NCI-H1048 (cell line): ENCODE measurements at places on chromosomes 5 and 9.

GRCh38 chr9:20030221-20030620 is 241.4 kb upstream of the SLC24A2 start:
- no peak for DNase-seq

DNA sequence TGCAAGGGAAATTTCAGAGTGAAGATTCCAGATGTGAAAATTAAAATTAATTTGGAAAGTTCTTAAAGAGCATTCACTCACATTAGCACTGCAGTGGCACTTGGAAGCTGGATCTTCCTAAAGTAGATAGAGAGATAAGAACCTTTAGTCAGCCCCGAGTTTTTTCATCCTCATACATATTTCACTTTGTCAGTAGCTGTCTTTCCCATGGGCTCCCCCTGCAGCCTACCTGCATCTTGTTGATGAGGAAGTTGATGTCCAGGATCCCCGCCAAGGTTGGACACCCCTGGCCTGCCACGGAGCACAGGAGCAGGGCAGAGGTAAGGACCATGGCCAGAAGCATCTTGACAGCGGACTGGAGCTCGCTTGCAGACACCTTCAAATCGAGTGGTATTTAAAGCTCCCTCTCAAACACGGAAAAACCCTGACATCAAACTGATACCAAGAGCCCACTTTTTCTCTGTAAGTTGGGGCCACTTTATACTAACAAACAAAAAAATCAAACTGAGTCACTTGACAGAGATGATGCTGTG is at the start of gene IL9:
IL9 (minus strand) TSS at position 368 of the 533 bp plus-strand sequence; CDS start at position 343, 25 bp downstream.
- DNase-seq, result no peak

- DNase-seq, result no peak
Measured at GRCh38 chr9:84170521-84171141, 169.9 kb downstream of the SLC28A3 start.

DNA sequence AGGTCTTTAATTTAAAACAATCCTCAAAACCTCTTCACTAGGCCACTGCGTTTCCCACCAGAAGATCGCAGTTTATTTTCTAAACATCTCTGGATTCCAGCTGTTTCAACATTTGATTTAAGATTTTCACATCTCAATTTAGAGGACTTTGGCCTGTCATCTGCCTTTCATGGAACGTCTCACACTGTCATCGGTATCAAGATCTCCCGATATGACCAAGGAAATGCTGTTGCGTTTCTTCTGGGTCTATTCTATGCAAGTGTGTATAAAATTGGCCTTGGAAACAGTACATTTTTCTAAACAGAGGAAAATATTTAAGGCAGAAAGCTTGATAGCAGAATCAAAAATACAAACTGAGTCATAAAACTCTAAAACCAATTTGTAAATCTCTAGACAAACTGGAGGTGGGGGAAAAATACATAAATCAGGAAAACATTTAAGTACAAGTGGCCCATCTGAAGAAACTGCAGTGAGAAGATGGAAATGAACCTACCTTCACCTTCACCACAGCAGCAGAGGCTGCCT is 53.6 kb upstream of the SIMC1 start:
- DNase-seq, result no peak

DNA sequence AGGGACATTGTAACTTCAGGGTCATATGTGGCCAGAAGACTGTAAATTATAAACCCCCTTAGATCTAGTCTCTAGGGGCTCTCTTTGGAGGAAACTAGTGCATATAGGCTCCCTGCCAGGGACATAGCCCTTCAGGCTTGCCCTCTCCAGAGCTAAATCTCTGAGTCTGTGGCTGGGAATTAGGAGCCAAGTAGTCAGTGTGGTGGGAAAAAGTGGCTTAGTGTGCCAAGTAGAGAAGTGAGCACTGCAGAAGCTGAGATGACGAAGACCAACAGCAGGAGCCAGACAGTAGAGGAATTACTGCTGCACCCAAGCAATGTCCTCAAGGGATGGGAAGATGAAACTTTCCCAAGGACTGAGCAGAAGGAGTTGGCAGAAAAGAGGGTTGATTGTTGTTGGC is 71.2 kb downstream of the CWC27 start:
- DNase-seq, result no peak

- no peak for DNase-seq
Measured at GRCh38 chr9:99005651-99006050, 61.9 kb downstream of the COL15A1 start.

- DNase-seq, result no peak
Measured at GRCh38 chr9:75036793-75037192, 8.7 kb upstream of the CARNMT1 start.

GRCh38 chr5:39947657-39948056 is 522.9 kb upstream of the DAB2 start:
- DNase-seq, result no peak

DNA sequence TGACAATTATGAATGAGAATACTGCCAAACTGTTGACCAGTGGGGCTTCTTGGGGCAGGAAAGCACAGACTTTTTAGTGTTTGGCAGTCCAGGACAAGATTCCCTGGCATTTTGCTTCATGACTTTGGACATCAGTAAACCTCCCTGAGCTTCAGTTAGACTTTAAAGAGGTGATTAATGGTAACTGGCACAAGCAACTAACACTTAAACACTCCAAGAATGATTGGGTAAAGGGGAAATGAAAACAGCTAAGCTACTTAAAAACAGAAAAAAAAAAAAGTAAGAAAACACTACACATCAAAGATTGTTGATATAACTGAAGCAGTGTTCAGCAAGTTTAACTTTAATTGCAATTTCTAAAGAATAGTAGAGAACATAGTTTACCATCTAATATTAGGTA is 13.4 kb downstream of the PAIP1 start:
- no peak for DNase-seq

DNA sequence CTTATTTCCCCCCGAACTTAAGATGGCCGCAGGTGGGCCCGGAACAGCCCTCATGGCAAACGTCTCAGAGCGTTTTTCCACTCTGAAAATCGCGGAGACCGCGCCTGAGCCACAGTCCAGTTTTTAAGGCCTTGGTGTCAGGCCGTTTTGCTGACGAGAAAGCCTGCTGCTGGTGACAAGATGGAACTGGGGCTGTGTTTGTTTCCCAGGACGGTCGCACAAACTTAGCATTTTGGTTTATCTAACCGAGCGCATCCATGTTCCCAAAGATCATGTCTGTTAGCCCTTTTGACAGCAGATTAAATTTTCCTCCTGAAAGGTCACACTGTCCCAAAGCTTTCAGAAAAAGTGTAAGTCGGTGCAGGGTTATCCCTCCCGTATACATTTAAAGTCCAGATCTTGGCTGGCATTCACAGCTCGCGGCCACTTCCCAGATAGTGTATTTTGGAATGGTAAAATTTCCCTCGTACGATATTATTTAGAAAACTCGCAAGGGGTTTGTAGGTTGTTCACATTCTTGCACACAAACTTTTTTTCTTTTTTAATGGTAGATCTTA is 812 bp downstream of the SREK1 start:
- no peak for DNase-seq

DNA sequence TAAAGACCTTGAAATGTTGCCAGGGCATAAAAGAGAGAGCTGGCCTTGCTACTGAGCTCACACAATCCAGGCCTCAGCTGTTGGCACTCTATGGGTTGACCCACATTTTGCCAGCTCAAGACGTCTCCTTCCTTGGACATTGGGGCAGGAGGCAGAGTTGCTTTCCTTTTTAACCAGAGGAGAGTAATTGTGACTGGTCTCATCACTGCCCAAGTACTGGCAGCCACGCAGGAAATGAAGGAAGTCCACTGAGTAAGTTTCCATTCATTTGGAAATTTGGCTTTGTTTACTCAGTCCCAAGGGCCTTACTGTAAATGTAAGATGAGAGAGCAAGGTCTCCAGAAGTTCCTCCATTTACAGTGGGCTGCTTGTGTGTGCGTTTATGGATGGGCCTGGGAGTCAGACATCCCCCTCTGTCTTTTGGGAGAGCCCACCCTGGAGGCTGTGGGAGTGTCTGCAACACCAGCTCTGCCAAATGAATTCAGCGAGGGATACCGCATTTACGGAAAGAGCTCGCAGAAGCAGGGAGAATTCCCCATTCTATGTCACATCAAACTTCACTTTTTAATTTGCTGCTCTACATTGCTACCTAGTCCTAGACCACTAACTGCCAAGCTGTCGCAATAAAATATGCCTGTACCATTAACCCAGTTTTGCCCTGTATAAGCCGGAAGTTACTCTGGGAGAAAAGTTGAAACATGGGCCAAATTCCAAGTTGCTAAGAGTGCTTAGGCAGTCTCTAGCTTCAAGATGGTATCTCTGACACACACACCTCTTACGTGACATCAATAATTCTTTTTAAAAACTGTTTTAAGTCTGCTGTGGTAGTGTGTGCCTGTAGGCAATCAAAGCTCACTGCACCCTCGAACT is 24.5 kb upstream of the PDZD2 start:
- DNase-seq, result no peak

DNA sequence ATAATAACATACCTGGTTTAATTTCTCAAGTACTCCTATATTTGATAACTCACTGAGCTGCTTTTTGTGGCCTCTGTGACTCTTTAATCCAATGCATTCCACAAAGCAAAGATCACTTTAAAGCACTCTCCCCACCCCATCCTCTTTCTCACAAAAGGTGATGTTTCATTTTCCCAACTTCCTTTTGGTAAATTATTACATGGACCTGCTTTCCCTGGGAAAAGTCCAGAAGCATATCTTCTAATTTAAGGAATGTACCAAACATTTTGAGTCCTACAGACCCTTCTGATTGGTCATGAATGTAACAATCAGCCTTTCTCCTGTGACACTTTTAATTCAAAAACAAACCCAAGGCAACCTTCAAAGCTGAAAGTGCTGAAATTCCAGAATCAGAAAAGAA is 71.1 kb downstream of the MLLT3 start:
- DNase-seq, result no peak

GRCh38 chr9:22512495-22512894 is 65.9 kb downstream of the DMRTA1 start:
- DNase-seq, result no peak

- DNase-seq, result no peak
Measured at GRCh38 chr5:150758203-150758530, 650 bp downstream of the DCTN4 start.

GRCh38 chr5:99948850-99949249 is 586.3 kb upstream of the FAM174A start:
- DNase-seq, result no peak

GRCh38 chr9:35976726-35977125 is 18.8 kb upstream of the OR2S2 start:
- DNase-seq, result no peak

- DNase-seq, result no peak
Measured at GRCh38 chr9:19208653-19209052, 21.8 kb upstream of the DENND4C start.

DNA sequence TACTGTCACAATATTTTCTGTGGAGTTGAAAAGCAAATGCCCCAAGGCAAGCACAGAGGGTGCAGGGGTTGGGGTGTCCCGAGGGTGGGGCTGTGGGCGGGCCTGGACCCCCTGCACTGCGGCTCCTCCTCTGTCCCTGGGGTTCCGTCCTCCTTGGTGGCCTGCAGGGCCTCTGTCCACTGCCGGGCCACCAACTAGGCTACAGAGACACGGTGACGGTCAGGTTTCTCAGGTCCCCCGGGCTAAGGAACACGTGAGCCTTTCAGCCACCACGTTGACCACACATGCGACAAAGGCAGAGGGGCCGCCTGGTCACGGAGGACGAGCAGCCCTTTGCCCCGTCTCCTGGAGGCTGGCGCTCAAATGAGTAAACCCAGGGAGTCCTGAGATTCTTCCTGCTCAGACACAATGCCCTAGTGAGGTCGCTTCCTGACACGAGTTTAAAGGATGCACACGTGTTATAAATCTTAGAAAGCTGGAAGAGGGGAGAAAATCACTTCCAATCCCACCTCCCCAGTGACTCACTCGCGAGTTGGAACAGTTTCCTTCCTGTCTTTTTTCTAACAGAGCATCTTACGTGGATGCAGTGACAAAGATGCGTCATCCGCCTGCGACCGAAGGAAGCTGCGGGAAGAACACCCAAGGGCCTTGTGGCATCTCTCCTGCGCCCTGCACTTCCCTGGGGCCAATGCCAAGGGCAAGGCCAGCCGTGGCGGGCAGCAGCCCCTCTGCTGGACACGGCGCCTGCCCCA is 24.8 kb upstream of the OBP2B start:
- no peak for DNase-seq

DNA sequence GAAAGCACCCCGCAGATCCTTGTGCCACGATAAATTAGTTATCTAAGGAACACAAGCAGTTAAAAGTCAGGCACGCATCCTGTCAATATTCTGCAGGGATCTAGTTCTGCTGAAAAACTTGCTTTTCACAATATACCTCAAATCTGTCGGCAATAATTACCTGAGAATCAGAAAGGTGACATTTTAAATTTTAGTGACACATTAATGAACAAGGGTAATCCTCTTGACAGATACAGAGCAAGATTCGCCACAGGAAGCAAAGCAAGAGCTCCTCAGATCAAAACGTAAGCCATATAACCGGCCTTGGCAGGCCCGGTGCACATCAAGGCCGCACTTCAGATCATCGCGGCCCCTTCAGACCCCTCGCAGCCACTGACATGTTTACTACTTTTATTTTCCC is 185.7 kb downstream of the ATPSCKMT start:
- no peak for DNase-seq

DNA sequence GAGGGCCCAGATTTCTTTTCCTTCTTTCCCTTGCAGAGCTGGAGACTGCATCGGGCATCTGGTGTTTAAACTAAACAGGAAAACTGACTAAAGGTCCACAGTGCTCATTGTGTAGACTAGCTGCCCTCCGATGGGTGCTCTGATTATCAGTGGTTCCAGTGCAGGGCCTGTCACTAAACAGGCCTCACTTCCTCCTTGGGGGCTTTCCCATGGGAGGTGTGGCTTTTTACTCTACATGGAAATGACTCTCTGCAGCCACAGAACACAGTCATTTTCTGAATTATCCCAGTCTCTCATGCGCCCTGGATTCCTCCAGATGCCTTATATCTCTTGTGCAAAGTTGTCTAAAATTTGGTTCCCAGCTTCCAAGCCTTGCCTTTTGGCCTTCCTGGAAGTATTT is 199.2 kb downstream of the TRIO start:
- DNase-seq, result no peak

- DNase-seq, result no peak
Measured at GRCh38 chr9:20476912-20477521, 145.3 kb downstream of the MLLT3 start.

DNA sequence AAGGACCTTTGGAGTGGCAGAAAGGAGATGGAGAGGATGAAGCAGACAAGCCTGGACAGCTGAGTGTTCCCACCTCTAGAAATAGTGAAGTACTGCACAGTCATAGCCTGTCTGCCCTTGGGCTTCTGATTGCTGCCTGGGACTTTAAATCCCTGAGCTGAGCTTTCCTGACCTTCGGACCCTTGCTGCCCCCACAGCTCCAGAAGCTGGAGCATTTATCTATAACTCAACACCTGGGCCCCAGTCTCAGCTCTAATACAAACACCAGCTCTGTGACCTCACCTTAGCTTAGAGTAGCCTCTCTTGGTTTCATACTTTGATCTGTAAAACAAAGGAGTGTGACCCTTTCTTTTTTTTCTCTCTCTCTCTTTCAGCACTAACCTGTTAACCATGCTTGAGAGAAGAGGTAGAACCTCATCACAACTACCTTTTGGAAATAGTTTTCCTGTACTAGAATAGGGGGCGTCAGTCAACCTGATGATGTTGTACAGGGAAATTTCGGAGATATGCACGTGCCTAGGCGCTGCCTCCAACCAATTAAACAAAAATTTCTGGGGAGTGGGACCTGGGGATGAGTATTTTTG is 25.4 kb upstream of the ELL2 start:
- DNase-seq, result no peak
